AG04450 (cell line): ENCODE measurements at places on chromosomes 2 and 18.

GRCh38 chr2:59885541-59885940, 667.9 kb downstream of the BCL11A start:
- DNase-seq = no peak

- DNase-seq = no peak
Measured at GRCh38 chr18:75129717-75130477, 79.0 kb downstream of the PTGR3 start.

DNA sequence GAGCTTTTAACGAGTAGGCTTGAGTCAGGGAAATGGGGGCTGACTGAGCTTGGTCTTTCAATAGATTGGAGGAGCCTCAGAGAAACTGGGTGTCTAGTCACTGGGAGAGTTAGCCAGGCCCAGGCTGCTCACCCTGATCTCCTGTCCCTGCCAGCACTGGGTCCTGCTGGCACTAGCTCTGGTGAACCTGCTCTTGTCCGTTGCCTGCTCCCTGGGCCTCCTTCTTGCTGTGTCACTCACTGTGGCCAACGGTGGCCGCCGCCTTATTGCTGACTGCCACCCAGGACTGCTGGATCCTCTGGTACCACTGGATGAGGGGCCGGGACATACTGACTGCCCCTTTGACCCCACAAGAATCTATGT, 720 bp downstream of the KRTCAP3 start:
- no peak for DNase-seq

DNA sequence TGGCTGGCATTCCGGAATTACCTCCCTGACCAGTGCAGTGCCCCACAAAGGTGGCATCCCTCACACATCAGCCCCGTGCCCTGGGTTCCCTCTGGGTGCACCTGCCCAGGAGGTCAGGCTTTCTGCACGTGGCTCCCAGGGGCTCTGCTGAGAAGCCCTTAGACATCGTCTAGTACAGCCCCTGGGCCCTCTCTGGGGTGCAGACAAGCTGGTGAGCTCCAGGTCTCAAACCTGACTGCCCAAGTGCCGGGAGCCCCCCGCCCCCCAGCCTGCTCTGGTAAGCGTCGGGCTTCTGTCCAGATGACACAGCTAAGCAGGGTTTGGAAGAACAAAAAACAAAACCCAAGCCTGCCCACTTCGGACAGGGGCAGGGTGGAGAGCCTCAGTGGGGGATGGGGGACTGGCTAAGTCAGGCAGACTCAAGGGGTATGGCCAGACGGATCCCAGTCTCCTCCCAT, 20.2 kb downstream of the TWIST2 start:
- DNase-seq = no peak

GRCh38 chr2:12716282-12717190, at the start of gene TRIB2:
TRIB2 (plus strand) TSS chr2:12716936; CDS start chr2:12718308, 1,372 bp downstream.
- DNase-seq = peak; percentile 65

DNA sequence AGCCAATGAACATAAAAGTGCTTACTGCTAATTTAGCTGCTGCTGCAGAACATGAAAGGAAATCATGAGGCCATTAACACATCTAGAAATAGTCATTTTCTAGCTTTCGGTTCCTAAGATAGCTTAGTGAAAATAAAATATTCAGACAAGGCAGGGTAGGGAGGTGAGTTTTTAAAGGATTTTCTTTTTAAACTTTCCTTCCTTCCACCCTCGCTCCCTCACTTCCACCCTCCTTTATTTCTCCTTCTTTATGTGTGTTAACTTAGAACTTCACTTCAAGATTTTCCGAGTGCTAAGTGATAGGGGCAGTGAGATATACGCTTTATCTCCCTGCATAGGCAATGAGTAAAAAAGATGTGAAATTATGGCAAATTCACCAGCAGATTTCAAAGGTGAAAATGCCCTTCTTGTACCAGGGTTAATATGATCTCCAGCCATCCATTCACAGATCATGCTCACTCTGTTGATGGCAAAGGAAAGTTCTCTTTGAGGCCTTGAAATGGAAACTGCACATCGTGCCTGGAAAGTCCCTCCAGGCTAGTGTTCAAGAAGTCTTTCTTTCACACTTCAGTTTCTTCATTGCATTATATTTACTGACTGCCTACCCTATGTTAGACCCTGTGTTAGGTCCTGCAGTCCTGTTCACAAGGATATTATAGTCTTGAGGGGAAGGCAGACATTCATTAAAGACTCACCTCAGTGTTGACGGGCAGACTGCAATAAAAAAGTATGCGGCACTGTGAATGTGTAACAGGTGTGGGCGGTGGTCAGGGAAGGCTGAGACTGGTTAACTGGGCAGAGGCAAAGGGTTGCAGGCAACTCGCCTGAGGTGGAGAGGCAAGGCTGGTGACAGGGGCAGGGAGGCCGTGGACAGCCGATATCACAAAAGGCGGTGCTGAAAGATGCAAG, 200.8 kb downstream of the PLCL1 start:
- no peak for DNase-seq

DNA sequence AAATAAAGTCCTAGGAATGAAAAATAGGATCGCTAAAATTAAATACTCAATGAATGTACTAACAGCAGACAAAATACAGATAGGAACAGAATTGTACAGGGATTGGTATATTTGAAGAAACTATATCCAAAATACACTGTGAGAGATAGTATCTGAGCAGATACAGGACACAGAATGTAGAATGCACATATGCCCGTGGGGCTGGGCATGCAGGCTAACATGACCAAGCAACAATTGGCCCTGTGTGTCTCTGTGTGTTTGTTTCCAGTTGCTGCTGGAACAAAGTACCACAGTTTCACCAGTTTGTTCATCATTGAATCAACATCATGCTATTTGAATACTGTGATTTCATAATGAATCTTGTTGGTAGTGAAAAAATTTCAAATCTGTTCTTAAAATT, 127.6 kb downstream of the PMAIP1 start:
- no peak for DNase-seq

GRCh38 chr2:6748406-6749067, 117.2 kb downstream of the CMPK2 start:
- DNase-seq = no peak

DNA sequence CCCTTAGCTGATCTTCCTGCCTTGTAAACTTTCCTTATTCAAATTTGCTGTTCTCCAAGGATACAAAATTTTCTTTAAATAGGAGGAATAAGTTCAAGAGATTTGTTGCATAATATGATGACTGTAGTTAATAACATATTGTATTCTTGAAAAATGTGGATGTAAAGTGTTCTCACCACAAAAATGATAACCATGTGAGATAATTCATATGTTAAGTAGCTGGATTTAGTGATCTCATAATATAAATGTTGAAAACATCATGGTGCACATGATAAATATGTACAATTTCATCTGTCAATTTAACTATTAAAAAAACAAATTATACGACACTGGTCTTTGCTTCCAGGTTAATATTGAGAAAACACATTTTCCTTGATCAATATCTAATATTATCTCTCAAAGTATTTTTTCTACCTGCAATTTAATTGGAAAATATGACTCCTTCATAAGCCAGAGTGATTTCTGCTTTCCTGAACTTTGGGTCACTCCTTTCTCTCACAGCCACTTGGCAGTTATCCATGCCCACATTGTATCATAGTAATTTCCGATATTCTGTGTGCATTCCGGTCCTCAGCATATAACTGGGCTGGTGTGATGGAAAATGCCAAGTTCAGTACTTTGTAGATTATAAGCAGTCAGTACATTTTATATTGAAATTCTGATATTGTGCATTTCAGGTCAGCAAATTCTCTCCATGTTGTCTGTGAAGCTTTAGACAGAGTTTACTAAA, 152.6 kb downstream of the GULP1 start:
- DNase-seq = no peak

DNA sequence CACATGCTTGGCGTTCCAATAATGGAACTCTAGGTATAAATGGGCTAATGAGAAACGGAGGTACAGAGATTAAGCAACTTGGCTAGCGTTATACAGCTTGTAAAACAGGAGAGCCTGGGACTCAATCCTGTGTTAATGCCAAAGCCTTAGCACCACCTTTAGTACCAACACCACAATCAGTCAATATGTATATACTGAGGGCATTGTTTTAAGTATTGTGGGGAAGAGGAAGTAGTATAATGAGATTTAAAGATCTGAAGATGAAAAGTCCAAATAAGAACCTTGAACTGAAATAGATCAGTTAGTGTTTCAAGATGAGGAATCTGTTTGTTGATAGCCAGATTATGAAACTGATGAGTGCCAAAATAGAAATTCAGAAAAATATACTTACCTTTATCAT, 8.1 kb downstream of the MARS2 start:
- no peak for DNase-seq

- DNase-seq = no peak
Measured at GRCh38 chr2:196206804-196207203, 35.4 kb upstream of the STK17B start.

- no peak for DNase-seq
Measured at GRCh38 chr2:105915005-105915558, 170.4 kb downstream of the NCK2 start.

DNA sequence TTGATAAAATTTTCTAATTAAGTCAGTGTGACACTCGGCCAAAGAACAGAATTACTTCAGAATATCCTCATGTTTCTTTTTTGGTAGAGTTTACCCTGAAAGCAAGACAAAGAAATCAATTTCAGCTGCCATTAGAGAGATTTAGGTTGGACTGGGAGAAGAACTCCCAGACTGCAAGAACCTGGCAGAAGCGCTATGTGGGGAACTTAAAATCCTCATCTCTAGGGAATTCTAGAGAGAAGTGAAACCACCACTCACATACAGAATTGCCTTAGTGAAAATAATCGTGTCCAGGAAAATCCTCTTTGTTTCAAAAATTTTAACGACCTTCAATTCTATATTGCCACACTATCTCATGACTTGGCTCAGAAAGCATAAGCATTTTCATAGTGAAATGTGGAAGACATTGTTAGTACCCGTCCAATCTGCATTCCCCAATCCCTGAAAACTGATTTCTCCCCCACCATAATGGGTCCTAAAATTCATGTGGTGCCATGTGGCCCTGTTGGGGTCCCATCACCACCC, 297.3 kb upstream of the MEIS1 start:
- DNase-seq = no peak

DNA sequence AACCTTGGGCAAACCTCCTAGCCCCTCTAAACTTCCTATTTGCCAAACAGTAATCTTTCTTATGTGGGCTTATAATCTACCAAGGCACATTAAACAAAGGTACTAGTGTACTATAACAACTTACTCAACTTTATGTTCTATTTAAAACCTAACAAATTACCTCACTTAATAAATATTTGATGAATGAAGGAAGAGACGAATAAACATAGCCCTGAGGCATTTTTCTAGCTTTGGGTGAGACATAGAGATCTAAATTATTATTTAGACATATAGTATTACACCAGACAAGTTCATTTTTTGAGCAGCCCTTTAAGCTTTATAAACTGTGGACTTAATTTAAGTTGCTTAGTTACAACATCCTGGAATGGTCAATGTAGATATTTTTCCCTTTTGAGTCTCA, 104.6 kb downstream of the UNC80 start:
- no peak for DNase-seq

- DNase-seq = no peak
Measured at GRCh38 chr18:12159446-12159845, 65.8 kb downstream of the ANKRD62 start.

DNA sequence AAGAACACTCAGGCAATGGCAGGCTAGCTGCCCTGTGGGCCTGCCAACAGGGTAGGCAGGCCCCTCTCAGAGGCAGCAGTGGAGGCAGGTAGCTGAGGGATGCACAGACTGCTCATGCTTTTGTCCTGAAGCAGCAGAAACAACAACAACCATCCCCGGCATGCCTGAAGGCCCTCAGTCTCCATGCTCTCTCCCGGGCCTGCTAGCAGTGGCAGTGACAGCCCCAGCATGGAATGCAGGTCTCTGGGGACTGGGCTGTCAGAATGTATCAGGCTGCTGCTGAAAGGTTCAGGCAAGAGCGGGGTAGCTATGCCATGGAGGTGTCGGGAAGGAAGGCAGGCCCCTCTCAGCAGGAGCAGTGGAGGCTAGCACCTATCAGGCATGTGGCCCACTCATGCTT, 209.8 kb downstream of the KCNJ3 start:
- DNase-seq = no peak

- no peak for DNase-seq
Measured at GRCh38 chr18:23245461-23245860, 110.2 kb downstream of the CABLES1 start.

DNA sequence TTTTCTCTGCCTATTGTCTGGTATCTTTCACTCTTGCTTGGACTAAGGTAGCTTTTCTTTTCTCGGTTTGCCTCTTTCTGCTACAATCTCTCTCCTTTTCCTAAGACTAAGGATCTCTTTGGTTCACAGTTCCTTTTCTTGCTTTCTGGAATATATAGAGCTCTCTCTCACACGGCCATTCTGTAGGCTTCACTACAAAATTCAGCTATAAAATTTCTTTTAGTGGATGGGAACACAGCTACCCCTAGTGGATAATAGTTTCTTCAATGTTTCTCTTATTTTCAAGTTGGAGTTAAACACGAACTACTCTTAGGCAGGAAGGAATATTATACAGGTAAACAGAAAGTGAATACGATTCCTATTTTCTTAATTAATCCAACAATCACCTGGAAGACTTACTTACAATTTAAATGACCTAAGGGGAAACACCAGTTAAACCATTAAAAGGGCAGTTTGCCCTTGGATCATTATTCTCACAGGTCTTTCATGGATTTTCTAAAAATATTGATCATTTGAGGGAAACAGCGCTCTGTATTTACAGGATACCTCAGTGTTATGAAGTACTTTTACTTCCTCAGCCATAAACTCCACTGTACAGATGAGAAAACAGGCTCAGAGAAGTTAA, 140.5 kb downstream of the LRP2 start:
- no peak for DNase-seq

DNA sequence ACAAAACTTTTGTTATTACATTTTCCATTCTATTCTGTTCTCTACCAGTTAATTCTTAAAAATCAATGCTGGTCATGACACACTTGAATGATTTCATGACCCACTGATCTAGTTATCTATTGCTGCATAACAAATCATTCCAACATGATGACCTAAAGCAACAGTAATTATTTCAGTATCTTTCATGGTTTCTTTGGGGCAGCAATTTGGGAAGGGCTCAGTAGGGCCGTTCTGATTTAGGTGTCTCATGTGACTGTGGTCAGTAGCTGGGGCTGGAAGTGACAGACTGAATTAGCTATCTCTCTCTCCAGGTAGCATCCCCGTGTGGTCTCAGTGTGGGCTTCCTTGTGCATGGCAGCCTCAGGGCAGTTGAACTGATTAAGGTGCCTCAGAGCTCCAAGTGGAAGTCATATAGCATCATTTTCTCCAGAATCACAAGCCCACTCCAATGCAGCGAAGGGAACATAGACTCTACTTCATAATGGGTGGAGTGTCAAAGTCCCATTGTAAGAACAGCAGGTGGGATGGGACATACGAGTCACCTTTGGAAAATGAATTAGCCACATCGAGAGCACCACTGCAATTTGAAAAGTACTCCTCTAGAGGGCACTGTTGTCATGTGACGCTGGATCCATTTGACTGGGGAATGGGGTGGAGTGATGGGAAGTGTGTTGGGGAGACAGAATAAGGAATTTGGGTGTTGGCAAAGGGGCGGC, 39.1 kb upstream of the FAM136A start:
- no peak for DNase-seq

- DNase-seq = no peak
Measured at GRCh38 chr2:178990533-178991241, 59.2 kb downstream of the CCDC141 start.
